ENCODE measurements at places on chromosomes 1 and 21. TPM values are rescaled to one million over a fixed set of nuclear protein-coding genes. Genes with fewer than 3 reads are reported as not detected.

Gene IL20
- total RNA-seq = not detected

Gene SPATA21
- total RNA-seq = not detected

Gene TRAF3IP3
- not detected for total RNA-seq

Gene ANGPTL7
- 1.5 TPM for total RNA-seq

Gene CDC7
- 3.1 TPM for total RNA-seq

Gene CYP4A22
- not detected for total RNA-seq

Gene ECM1
- total RNA-seq = 7.7 TPM

Gene RNASEL
- total RNA-seq = 9.6 TPM

Gene KCNK1
- total RNA-seq = 2.6 TPM

Gene SPRR4
- not detected for total RNA-seq

Gene FAM167B
- total RNA-seq = 2.1 TPM

Gene HAPLN2
- not detected for total RNA-seq

Gene RCSD1
- total RNA-seq = under 0.01 TPM

Gene BTBD19
- total RNA-seq = 5.0 TPM

Gene ZNF593OS
- not detected for total RNA-seq

Gene OR2T11
- total RNA-seq = not detected
